Lung microvascular endothelial cell (primary cell): ENCODE measurements at places on chromosomes 16 and 17.
A peak's percentile ranks its signal among the peaks of the same experiment; 100 is the strongest.

- peak; percentile 33 for DNase-seq
Measured at GRCh38 chr17:29883497-29883896, 46.5 kb downstream of the SSH2 start.

DNA sequence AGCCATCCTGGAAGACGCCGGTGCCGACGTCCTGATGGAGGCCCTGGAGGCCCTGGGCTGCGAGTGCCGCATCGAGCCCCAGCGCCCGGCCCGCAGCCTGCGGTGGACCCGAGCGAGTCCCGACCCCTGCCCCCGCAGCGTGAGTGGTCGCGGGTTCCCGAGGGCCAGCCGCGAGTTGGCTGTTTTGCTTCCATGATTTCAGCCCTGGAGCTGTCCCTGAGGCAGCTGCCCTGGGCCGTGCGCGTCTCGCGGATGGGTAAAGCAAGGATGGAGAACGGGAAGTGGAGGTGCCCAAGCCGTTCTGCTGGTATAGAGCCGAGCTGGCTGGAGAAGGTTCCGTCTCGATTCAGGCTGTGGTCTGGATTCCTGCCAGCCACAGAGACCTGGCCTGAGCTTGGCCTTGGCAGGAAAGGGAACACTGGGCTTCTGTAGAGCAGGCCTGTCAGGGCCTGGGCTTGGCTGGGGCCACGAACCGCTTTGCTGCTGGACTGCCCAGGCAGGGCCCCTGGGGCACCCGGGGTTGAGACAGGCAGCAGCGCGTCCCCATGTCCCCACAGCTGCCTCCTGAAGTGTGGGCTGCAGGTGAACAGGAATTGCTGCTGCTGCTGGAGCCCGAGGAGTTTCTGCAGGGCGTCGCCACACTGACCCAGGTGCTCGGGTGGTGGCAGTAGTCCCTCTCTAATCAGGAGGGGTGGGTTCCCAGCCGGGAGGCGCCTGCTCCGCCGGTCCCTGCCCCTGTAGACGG lies 941 bp upstream of the MRPS34 start:
- peak; percentile 39 for DNase-seq

DNA sequence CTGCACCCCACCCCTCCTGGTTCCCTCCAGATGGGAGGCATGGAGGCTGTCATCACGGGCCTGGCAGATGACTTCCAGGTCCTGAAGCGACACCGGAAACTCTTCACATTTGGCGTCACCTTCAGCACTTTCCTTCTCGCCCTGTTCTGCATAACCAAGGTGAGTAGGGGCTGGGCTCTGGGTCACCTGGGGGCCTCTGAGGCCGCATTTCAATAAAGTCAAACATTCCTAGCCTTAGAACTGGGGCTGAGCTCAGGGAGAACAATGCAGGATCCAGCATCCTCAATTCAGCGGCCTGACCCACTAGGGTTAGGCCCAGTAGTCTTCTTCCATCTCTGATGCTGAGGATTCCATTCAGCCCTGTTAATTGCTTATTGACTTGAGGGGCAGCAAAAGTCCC lies 42.1 kb downstream of the SLC6A2 start:
- DNase-seq = no peak

DNA sequence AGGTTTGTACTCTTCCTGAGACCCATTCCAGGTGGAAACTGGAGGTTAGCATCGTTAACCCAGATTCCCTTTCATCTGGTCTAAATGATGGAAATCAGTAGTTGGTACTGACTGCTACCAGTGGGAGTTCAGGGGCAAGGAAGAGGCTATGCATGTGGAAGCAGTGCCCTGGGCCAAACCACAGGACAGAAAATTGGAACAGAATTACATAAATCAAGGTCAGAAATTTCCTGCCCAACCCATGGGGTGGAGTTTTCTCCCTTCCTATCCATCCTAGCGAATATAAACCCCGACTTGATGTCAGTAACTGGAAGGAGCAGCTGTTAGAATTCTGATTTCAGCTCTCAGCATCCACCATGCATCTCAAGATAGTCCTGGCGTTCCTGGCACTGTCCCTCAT lies at the start of gene AOC2:
AOC2 (plus strand) TSS at position 310 of the 400 bp plus-strand sequence; CDS start at position 357, 47 bp downstream.
- DNase-seq = peak; percentile 19

GRCh38 chr16:58459344-58460218 lies 40.4 kb upstream of the NDRG4 start:
- peak; percentile 97 for DNase-seq

DNA sequence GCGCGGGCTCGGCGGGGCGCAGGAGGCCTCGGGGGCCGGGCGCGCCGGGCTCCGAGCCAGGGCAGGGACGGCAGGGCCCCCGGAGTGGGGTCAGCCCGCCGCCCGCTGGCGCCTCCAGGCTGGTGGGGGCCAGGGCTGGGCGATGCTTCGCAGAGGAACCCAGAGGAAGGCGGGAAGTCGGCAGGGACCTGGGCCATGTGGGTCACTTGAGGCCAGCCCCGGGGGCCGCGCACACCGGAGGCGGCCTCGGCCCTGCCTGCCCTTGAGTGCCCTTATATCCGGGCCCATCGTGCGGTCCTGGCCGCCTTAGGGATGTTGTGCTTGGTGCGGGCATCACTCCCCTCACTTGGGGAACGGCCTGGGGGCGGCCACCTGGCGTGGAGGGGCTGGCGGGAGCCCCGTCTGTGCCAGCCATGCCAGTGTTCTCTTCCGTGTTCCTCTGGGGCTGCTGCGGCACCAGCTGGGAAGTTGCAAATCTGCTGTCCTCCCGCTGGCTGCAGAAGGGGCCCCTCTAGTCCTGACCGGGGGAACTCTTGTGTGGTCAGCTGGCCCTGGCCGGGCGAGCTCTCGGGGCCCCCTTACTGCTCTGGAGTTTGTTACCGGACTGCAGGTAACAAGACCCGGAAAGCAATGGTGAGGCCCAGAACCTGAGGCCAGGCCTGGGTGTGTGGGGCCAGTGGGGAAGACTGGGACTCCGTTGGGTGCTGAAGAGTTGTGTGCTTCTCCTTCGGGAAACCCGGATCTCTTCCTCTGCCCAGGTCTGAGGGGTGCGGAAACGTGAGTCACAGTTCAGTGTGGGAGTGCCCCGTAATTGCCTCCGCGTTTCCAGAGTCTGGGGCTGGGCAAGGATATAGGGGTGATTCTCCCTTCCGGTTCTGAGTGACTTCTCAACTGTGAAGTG lies 849 bp downstream of the CAPN15 start:
- peak; percentile 46 for DNase-seq

DNA sequence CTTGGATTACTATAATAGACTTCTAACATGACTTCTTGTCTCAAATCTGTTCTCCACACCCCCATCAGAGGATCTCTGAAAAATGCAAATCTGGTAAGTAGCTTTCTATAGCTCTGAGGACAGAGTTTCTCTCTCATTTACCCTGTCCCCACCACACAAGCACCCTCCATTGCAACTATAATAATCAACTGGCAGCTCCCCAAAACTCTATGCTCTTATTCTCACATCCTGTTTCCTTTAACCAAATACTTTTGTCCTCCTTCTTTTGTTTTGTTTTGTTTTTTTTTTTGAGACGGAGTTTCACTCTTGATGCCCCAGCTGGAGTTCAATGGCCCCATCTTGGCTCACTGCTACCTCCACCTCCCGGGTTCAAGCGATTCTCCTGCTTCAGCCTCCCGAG lies 73.4 kb downstream of the HELZ start:
- DNase-seq = no peak

- no peak for DNase-seq
Measured at GRCh38 chr17:78804777-78805176, 22.7 kb upstream of the CYTH1 start.

DNA sequence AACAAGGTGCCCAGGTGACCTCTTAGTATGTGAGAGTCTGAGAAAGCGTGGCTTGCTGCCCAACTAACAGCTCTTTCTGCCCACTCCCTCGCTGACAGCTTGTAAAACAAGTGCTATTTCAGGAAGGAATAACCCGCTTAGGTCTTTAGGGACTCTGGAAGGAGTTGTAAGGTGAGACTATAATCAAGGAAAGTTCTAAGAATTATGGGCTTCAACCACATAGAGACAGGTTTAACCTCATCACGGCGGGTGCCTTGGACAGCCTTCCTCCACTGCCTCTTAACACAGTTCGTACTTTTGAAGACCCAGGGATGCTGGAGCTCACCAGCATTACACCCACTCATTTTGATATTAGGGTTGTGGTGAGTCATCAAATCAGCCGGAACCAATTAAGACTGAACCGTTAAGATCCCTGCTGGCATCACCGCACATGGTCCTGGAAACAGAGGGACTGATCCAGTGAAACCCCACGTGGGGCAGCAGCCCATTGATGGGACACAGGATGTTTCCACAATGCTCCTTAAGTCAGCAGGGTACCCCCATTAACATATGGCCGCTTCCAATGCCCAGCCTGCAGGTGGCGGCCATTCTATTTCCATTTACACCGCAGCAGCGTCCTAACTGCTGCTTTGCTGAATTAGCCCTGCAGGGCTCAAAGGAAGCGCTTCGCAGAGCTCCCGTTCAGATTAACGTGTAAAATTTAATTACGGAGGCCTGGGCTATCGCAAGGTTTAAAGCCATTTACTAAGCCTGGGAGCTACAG lies 176.6 kb upstream of the SDK2 start:
- no peak for DNase-seq

DNA sequence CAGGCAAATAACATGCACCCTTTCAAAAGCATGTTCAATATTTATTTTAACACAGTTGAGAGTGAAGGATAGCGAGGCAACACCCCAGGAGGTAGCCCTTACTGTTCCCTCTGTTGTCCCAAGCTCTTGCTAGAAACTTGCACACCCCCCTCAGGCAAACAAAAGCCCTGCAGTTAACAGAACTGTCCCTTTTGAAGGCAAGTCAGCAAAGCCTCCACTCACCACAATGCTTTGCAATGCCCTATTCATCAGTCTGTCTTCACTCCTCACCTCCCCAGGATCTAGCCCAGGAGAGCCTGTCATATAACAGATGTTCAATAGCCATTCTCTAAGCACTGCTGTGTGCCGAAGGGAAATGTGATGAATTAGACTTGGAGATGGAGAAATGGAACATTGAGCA lies 3.5 kb upstream of the CNEP1R1 start:
- peak; percentile 4 for DNase-seq

GRCh38 chr17:46977348-46977747 lies 1.7 kb downstream of the RPRML start:
- peak; percentile 36 for DNase-seq

- no peak for DNase-seq
Measured at GRCh38 chr17:21036361-21036881, 6.4 kb downstream of the USP22 start.

DNA sequence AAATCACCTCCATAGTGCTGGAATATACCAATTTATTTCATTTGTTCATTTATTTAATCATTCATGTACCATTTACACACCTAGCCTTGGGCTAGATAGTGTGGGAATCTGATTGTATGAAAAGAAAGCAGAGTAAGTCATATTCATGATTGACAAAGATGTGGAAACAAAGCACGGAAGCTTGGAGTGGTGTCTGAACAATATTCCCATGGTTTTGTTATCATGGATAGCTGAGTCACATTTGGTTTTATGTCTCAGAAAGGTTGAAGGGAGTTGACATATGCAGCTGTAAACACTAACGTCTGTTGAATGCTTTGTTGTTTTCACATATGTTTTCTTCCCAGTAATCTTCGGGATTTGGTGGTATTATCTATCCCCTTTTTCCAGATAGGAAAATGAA lies 76.6 kb downstream of the MAP2K4 start:
- peak; percentile 42 for DNase-seq

DNA sequence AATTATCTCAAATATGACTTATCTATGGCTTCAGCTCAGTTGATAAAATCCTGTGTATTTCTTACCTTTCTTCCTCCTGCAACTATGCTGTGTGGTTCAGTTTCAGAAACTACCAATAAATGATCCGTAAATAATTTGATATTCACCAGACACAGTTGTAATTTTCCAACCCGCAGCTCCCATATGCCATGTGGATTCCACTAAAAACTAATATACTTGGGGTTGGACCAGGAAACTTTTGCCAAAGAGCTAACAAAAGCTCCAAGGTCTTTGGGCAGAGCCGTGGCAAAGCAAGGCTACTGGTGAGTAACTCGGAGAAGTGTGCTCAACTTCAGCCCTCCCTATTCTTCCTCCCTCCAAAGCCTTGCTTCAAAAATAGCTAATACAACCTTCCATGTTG lies 2.3 kb upstream of the CHST6 start:
- no peak for DNase-seq

GRCh38 chr16:57749101-57749692 lies 13.6 kb downstream of the KATNB1 start:
- no peak for DNase-seq

DNA sequence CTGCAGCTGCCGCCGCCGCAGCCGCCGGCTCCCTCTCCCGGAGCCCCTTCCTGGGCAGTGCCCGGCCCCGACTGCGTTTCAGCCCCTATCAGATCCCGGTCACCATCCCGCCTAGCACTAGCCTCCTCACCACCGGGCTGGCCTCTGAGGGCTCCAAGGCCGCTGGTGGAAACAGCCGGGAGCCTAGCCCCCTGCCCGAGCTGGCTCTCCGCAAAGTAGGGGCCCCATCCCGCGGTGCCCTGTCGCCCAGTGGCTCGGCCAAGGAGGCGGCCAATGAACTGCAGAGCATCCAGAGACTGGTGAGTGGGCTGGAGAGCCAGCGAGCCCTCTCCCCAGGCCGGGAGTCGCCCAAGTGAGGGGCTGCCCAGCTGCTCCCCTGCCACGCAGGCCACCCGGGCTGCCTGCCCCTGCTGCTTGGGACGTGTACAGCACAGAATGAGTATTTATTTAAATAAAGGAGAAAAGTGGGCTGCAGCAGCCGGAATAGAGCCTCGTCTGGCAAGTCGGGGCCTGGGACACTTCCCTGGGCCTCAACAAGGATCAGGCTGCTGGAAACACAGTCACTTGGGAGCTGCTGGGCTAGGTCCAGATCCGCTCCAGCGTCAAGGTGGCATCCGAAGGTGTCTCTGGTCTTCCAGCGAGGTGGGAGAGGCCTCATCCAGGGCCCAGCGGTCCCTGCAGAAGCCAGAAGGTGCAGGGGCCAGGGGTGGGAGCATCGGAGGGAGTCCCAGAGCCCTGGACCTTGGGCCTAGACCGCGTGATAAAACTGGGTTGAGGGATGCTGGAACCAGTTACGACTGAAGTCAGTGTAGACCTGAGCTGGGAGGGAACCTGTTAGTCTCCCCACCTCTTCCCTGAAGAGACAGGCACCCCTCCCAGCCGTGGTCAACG lies 8.8 kb downstream of the TBX2 start:
- DNase-seq = no peak

GRCh38 chr17:6641247-6641863 lies 495 bp downstream of the TXNDC17 start:
- DNase-seq = no peak

DNA sequence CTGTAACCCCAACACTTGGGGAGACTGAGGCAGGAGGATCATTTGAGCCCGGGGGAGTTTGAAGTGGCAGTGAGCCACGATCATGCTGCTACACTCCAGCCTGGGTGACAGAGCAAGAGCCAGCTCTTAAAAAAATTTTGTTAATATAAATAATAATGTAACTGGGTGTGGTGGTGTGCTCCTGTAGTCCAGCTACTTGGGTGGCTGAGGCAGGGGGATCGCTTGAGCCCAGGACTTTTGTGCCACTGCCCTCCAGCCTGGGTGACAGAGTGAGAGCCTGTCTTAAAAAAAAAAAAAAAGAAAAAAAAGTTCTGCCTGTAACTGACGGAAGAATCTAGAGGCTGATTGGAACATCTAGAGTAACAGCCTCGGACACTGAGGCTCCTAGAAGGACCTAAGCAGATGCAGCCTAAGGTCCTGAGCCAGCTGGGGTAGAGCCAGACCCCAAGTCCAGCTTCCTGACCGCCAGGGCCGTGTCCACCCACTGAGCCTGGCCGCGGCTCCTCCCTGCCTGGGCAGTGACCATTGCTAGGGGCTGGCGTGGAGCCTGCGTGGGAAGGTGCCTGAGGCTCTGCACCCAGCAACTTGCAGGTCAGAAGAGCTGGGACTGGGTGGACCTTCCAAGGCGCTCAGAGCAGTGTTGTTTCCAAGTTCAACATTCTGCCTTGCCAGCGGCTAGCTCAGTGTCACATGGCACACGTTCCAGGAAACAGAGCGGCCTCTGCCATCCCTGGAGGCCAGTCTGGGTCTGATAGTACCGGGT lies 209.4 kb upstream of the CIBAR2 start:
- peak; percentile 45 for DNase-seq
